ENCODE measurements at places on chromosomes 3 and 15.

DNA sequence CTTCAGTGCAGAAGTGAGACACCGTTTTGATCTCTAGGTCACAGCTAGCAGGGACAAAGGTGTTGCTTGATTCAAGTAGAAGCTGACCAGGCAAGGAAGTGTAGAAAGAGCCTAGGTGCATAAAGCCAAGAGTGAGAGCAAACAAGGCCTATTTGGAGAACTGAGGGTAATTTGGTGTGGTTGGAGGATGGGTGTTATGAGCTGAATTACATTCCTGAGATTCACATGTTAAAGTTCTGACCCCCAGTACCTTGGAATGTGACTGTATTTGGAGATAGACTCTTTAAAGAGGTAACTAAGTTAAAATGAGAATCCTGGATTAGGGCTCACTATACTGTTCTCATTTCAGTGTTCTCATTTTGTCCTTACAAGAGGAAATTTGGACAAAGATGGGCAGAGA is 191.3 kb downstream of the ZMAT3 start:
- peak; percentile 40 for DNase-seq

DNA sequence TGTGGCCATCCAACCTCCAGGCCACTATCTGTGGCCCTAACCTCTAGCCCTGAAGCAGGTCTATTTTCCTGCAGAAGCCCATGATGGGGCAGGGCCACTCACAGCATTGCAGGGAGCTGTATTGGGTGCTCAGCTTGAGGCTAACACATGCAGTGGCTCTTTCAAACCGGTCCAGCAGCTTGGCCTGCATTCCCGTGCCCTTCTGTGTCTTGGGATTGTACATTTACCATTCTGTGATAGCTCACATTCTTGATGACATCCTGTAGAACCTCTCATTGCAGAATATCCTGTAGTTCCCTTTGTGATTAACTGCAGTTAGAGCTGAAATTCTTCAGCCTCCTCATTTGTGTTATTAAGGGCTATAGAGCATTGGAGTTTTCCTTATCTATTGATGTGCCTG is 60.8 kb upstream of the ANKRD34C start:
- no peak for DNase-seq

GRCh38 chr15:47737477-47737876 is 20.2 kb downstream of the SEMA6D start:
- DNase-seq: no peak

GRCh38 chr3:188108703-188109412 is 45.1 kb upstream of the LPP start:
- DNase-seq: no peak

DNA sequence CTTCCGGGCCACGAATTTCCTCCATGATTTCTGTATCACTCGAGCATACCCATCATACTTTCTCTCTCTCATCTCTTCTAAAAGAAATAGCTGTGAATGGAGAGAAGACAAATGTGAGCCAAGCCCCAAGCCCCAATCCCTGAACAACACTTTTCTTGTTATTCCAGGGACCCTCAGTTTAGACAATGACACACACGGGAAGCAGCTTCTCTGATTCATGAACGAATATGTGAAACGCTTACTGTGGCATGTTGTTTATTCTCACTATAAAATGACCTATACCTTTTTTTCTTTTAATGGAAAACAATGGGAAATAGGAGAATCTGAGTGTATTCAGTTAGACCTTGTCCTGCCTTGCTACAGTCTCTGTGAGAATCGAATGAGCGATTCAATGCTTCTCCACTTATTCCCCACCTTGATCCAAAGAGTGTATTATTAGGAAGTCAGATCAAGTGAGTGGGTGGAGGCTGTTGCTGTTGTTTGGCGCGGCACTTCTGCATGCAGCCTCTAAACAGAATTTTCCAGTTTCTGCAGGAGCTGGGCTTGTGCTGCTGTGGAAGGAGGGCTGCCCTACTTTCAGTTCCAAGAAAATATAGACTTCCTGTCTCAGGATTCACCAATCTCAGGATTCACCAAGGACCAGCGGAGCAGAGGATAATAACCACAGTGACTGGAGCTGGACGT is 32.4 kb upstream of the LDHAL6B start:
- DNase-seq: no peak

- DNase-seq: no peak
Measured at GRCh38 chr3:194118920-194119319, 17.0 kb upstream of the HES1 start.

GRCh38 chr3:187473778-187474406 is 105.7 kb downstream of the RTP4 start:
- DNase-seq: peak; percentile 59

DNA sequence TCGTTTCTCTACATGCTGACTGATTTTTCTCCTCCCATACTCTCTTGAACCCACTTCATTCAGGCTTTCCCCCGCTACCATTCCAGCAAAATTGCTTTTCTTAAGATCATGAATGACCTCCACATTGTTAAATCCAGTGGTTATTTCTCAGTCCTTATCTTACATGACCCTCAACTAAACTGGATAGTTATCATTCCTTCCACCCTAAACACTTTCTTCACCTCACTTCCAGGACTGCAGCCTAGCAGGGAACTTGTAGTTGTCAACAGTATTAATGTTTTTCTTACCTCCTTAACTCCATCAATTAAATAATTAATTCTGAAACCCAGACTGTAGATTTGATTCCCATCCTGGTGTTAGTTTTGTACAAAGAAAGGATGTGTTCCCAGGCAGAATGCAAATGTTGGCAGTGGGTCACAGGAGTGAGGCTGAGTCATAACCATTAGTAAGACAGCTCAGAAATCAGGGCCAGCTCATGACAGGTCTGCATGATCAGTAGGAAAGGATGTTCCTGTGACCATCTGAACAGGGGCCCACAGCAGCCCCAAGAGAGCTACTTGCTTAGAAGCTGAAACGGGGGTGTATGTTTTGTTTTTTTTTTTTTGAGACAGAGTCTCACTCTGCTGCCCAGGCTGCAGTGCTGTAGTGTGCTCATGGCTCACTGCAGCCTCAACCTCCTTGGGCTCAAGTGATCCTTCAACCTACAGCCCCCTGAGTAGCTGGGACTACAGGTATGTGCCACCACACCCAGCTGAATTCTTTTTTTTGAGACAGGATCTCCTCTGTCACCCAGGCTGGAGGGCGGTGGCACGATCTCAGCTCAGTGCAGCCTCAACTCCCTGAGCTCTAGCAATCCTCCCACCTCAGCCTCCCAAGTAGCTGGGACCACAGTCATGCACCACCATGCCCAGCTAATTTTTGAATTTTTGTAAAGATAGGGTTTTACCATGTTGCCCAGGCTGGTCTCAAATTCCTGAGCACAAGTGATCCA is 9.1 kb downstream of the BCL2L10 start:
- DNase-seq: no peak

DNA sequence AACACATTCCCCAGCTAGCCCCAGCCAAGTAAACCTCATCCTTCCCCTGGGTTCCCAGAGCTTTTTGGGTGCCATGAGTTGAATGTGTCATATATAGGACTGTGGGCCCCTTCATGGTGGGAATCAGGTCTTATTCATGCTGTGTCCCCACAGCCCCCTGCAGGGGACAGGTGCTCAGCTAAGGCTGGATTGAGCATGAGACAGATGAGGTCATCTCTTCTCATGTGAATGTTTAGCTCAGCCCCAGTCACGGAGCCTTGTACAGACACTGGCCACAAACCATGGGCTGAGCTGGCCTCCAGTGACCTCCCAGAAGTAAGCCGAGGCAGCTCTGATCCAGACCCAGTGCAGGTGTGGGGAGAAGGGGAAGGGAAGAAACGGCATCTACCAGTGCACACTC is 70.7 kb downstream of the C3orf70 start:
- DNase-seq: no peak

DNA sequence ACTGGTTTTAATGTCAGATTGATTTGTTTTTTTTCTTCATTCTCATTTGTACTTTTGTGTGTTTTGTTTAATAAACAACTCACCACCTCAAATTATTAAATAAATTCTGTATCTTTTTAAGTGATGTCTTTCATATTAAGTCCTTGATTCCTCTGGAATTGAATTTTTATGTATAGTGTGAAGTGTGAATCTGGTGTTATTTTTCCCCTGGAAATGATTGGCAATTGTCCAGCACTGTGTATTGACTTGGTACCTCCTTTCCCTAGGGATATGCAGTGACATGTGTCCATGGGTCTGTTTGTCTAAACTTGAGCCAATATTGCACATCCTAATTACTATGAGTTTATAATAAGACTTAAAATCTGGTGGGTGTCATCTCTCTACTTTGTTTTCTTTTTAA is 2.1 kb downstream of the RNU5B-1 start:
- no peak for DNase-seq

DNA sequence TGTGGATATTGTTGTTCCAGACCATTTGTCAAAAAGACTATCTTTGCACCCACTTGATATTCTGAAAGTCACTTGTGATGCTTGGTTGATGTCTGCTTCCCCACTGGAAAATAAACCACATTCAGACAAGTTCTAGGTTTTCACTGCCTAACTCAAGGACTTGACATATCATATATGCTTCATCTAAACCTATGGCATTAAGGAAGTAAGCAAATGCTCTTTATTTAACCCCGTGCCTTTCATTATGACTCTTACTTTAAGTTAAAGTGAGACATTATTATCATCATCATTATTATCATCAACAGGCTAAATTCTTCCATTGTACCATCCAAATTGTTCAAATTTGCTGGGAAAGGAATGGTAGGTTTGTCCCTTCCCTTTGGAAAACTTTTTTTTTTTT is 30.8 kb upstream of the C3orf80 start:
- DNase-seq: no peak

Data from GM23338 (cell line).